ENCODE measurements at places on chromosomes 13 and 19.

- peak; percentile 5 for DNase-seq
These were observed 39.5 kb downstream of the RASL11A start for GRCh38 chr13:27309967-27310598.

GRCh38 chr19:45607071-45608029 lies 5.3 kb upstream of the GPR4 start:
- DNase-seq, result peak; percentile 64

DNA sequence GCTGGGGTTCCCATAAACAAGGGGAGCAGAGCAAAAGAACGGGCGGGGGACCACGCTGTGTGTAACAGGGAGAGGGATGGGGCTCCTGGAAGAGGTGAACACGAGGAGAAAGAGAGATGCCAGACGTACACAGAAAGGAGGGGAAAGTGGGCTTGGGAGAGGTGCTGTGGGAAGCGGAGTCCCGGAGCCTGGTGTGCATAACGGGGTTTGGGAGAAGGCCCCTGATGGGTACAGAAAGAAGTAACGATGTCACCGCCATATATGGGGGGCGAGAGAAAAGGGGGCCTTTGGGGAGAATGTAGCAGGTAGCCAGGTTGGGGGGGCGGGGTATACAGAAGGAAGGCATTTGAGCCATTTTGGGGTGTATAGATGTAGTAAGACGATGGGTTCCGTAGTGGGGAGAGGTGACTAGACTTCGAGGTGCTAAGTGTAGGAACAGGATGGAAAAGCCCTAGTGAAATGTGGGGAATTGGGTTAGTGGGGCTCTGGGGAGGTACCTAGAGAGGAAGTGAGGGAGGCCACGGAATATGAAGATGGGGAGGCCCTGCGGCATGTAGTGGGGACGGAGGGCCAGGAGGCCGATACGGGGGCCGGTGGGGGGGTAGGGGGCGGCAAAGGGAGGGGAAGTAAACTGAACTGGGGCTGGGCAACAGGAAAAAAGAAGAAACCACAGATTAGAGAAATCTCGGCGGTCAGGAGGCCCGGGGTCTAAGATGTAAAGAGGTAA lies 787 bp downstream of the ZNF580 start:
- no peak for DNase-seq

DNA sequence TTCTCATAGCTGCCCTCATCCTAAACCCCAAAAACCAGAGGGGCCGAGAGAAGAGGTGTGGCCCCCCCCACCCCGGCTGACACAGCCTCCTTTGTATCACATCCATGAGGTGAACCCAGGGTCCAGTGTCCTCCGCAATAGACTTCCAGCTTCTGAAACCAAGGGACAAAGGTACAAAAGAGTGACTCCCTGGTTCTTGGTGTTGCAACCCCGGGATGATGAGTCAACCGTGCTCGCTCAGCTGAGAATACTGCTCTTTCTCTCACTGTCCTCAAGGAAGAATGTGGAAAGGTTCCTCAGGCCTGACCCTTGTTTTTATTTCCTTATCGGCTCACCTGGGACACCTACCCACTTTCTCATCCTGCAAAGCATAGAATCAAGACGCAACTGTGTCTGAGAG lies 5.5 kb downstream of the SLC15A1 start:
- DNase-seq, result no peak

DNA sequence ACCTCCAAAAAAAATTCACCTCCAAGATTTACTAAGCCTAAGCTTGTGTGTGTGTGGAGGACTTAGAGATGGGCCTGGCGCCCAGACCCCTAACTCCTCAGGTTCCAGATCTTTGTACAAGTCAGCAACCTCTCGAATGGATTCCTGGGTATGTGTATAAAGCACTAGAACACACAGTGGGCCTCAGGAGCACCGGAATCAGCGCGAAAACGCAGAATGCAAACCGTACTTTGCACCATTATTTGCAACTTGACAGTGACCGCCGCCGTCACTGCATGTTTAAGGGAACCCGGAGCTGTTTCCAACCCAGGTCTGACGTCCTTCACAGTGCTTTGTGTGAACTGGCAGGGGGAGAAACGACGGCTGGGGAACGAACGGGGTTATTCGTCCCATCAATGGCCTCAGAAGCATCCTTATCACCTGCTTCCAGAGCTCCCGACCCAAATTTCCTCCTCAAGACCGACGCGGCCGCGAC lies 688 bp downstream of the ZNF606 start:
- peak; percentile 3 for DNase-seq

DNA sequence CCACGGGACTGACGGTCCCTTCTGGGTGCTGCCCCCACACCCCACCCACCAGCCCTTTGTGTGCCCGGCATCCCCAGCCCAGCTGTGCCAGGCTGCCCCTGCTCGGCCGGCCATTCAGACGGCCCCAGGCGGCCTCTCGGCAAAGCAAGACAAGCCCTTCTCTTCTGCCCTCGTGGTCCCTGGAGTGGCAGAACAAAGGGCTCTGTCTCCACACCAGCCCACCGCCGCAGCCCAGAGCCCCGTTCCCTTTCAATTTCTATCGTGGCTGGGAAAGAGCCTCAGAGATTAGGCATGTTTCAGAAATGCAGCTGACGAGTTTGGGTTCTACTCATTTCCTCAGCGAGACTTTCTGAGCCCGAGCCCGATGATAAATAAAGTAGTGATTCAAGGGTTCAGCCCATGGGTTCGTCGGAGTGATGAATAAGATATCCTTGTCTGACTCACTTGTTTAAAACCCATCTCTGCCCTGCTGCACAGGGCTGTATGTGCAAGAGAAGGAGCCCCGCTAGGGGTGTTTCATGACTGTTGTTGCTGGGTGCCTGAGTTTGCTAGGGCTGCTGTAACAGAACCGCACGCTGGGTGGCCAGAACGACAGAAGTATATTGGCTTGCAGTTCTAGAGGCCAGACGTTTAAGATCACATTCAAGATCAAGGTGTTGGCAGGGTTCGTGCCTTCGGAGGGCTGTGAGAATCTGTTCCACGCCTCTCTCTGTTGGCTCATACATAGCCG lies 4.3 kb downstream of the MYO9B start:
- DNase-seq, result peak; percentile 99

DNA sequence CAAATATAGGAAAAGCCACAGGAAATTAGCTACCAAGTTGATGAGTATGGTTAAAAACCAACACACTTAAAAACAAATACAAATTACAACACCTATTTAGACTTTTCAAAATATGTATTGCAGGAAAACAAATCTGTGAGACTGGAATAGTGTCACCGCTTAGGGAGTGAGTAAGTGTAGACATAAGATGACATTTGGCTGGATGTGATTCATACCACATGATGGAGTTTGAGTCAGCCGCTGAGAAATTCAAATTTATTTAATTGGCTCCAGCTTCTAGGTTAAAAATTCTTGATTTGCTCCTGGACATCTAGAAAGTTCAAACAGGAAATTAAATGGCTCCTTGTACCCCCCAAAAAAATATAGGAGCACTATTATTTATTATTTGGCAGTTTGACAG lies 531.7 kb downstream of the SLITRK1 start:
- DNase-seq, result peak; percentile 57

DNA sequence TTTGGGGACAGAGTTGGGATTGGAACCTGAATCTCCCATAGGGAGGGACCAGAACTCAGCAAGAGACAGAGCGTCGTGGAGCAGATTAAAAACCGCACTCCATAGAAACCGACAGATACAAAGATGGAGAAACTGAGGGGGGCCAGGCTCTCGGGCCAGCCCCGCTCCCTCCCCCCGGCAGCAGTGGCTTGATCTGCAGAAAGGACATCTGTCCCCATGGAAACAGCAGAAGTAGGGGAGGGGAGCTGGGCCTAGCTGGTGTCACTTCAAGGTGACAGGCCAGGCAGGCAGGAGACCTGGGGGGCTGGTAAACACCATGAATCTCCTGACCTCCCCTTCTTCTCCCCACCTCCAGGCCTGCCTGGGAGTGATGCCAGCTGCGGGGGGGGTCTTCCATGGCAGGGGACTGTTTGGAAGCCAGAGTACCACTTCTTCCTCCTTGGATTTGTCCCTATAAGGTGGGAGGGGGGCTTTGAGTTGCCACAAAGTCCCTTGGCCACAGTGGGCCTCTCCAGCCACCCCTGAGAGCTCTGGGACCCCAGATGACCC lies 10.9 kb downstream of the TMIGD2 start:
- DNase-seq, result no peak

- no peak for DNase-seq
These were observed 45.3 kb downstream of the RGCC start for GRCh38 chr13:41502673-41503072.

DNA sequence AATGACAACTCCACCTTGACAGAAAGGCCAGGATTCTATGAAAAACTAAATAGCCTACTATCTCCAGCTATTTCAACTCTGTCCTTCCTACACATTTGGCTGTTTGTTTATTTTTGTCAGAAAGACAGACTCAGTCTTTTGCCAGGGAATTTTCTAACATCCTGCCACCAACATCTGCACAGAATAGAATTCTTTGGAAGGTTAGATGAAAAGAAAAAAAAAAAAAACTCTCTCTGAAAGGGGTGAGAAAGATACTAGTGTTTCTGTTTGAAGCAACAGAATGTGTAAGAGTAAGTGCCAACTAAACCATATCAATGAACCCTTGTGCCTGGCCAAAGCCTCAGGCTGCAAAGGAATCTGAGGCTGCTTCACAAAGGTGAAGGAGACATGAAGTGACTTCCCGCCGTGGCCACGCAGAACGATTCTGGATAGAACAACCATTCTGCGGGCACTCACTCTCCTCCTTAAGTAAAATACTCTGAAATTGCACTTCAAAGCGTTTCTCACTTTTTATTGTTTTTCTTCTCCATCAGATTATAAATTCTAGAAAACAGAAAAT lies 498.2 kb downstream of the IRS2 start:
- no peak for DNase-seq

DNA sequence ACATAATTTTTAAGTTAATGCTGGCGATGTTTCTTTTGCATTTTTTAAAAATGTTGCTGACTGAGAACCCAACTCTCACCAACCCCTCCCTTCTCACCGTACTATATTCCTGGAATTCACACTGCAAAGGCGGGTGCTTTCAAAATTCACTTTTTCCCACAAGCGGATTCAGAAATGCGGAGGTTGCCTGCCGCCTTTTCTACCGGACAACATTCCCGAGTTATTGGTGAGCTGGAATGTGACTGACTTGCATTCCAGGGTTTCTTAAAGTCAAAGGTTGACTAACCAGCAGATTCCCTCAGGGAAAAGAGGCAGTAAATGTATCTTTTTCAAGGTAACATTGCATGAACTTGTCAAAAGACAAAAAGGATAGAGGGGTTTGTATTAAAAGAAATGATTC lies 113.3 kb downstream of the RAB20 start:
- DNase-seq, result peak; percentile 91

DNA sequence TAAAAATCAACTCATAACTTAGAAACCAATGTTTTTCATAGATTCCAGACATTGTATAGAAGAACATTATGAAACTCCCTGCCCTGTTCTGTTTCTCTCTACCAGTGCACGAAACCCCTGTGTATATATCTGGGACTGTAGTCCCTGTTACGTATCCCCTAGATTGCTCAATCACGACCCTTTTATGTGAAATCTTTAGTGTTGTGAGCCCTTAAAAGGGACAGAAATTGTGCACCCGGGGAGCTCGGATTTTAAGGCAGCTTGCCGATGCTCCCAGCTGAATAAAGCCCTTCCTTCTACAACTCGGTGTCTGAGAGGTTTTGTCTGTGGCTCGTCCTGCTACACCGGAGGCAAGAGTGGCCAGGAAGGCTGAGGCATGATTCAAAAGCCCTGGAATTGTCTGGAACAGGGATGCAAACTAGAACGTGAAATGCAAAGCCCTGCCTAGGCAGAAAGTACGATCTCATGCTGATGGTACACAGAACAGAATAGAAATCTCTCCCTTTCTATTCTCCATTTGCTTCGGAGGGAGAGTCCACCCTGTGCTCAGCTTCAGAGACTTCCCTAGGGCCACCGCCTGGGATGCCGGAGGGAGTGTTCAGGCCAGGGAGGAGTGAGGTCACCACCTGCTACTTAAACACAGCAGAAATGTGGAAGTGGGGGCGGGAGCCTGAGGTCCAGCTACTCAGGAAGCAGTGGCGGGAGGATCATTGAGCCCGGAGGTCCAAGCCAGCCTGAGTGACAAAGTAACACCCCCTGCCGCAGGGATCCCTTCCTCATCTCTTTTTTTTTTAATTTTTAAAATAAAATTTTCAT lies 758 bp upstream of the ZNF888 start:
- DNase-seq, result no peak

DNA sequence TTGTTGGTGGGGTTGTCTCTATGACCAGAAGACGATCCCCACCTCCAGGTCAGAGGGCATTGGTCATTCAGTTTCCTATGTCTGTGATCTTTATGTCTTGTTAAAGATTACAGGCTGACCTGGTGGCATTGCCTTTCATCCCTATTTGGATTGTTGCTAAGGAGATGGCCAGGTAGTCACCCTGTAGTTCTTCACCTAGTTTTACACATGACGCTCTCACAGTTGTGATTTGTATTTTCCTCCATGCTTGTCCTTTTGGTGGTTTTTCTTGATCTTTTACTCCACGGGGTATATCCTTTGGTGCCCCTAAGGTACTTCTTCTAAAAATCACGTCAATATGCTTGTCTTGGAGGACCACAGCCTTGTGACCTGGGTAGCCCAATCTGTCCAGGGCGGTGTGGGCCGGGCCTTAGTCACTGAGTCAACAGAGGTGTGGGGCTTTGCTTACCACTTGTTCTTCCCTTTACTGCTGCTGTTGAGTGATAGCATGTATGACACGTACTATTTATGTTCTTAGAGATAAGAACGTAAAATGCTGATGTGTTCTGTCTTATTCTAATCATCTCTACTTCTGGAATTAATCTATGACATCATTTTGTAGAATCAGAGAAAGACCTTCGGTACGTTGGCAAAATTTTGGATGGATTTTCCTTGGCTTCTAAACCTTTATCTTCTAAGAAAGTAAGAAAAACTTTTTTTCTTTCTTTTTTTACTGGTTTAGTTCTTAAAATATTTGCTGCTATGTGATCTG lies 20.1 kb downstream of the GPATCH1 start:
- no peak for DNase-seq

DNA sequence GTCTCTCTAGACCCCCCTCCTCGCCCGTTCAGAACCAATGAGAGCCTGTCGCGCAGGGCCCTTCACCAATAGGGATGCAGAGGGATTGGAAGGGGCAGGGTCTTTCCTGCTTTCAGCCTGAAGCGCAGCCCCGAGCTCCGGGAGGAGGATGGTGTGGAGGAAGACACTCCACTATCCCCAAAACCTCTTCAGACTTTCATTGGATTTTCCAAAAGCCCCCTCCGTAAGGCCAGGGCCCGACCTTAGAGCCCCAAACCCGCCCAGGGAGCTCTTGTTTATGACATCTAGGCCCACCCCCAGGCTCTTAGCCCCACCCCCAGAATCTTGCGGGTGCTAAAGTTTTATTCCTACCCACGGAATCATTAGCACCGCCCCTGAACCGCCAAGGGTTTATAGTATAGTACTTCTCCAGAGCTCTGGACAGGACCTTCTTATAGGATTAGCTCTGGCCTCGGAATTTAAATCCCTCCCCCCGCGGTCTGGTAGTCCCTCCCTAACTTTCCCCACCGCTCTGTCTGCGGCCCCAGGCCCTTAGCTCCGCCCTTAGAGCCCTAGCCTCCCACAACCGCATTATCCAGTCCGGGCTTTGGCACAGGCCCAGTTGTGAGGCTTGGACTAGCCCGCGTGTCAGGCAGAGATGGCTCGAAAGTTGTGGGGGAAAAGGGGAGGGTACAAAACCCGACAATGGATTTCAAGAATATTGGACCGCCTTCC lies 6.6 kb upstream of the EML2 start:
- peak; percentile 90 for DNase-seq
